ENCODE measurements at places on chromosomes 5 and 9.

- peak; percentile 89 for DNase-seq
These were observed at the start of gene PKD2L2 for GRCh38 chr5:137888863-137889759. Gene PKD2L2, plus strand, starts transcription at chr5:137889457. Its CDS starts 35 bp downstream, at chr5:137889492.

GRCh38 chr9:133733796-133734533, 4.2 kb downstream of the SARDH start:
- DNase-seq = no peak

DNA sequence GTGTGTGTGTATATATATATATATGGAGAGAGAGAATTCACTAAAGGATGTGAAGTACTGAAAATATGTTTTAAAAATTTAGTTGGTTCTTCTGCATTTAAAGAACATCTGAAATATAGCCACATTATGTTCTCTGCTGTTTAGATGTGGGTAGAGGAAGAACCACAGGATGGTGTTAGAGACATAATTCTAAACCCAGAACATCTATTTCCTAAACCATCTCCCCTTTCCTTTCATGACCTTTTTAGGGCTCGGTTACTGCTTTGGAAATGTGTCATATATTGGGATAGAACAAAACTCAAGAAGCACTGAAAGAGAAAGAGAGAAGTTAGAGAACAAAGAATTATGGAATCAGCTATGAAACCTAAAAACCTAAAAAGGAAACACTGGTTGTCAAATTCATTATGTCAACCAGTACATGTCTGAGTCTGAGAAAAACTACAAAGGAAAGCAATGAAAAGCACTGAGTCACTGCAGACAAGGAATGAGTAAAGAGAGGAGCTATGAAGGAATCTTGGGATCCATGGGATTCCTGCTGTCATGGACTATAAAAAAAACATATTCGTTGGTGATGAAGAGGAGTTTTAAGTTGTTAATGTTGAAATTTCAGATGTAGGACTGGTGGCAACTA, 28.4 kb downstream of the SLC12A2 start:
- DNase-seq = peak; percentile 48

GRCh38 chr5:107533910-107534876, 136.5 kb downstream of the EFNA5 start:
- DNase-seq = no peak

GRCh38 chr9:128055344-128056040, 11.6 kb downstream of the NAIF1 start:
- no peak for DNase-seq

- DNase-seq = no peak
These were observed 177.0 kb upstream of the MVB12B start for GRCh38 chr9:126149661-126150060.

GRCh38 chr9:90086101-90086511, 481.3 kb downstream of the GADD45G start:
- no peak for DNase-seq
